ENCODE measurements at places on chromosomes 3 and 15.

DNA sequence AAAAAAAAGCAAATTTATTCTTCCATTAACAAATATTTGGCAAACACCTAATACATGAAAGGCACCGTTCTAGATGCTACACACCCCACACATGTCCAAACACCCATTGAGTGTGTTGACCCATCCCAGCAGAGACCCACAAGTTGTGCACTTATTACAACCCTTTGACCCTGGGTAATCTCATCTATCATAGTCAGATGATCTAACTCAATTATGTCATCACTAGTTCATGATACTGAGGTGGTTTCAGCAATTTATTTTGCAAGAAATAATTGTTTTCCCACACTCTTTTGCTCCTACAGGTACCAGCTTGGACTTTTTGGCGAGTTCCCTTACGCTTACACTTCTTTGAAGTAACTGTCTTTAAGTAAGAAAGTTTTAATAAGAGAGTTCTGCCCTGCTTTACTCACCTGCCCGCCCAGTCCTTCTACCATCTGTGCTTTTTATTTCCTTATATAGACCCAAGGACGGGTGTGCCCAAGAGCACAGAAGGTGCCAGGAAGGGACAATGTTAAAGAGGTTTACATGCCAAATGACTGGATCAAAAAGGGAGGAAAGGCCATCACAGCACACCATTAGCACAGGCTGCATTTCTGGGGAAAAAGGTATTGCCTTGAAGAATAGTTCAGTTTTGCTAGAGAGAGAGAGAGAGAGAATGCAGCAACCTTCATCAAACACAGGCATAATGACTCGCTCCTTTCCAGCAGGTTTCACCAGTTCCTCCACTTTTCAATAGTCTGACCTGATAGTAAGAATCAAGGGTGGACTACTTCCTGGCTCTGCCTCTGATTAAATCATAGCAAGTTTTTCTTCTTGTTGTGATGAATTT, 54.5 kb upstream of the ATP11B start:
- DNase-seq = no peak

- no peak for DNase-seq
These were observed 105.9 kb downstream of the OTOL1 start for GRCh38 chr3:161602475-161602874.

DNA sequence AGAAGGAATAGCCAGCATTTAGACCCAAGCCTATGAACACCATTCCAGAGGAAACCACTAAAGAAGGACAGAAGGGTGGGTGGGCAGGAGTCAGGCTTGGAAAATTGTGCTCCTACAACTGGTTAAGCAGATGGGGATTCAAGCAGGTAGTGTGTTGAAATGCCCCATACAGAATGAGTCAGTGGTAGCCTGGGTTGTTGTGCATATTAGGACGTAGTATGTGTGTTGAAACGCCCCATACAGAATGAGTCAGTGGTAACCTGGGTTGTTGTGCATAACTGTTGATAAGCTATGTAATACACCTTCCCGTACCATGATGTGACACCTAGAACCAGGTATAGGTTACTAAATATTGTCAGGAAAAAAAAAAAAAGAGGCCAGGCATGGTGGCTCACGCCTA, 34.0 kb downstream of the MINDY4B start:
- DNase-seq = no peak

GRCh38 chr3:127858521-127858920, 36.2 kb upstream of the MGLL start:
- DNase-seq = no peak

DNA sequence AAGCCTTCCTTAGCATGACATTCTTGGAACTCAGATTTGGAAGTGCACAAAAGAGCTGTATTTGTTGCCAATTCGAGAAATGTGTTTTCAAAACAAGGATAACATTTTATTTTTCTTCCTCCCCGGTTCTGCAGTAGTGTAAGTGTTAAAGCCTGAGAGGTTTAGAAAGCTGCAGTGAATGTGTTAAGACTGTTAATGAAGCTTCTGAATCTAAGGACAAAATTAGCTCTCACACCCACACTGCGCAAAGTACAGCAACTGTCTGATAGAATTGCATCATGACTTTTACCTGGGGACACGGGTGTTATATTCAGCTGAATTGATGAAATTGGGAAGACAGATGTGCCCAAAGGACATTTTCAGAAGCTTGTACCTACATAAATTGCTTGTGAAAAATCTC, 344.4 kb downstream of the CADM2 start:
- no peak for DNase-seq

DNA sequence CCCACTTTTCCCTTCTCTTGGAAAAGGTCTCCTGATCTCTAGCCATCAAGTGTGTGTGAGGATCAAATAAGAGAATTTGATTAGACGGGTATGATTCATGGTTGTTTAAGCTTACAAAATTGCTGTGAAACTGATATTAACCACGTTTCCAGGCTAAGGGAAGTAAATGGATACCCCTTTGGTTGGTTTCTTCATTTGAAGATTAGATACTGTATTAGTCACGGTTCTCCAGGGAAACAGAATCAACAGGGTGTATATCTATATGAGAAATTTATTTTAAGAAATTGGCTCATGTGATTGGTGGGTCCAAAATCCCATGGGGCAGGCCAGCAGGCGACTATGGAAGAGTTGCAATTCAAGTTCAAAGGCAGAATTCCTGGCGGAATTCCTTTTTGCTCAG, 112.7 kb upstream of the SELENOK start:
- DNase-seq = no peak

DNA sequence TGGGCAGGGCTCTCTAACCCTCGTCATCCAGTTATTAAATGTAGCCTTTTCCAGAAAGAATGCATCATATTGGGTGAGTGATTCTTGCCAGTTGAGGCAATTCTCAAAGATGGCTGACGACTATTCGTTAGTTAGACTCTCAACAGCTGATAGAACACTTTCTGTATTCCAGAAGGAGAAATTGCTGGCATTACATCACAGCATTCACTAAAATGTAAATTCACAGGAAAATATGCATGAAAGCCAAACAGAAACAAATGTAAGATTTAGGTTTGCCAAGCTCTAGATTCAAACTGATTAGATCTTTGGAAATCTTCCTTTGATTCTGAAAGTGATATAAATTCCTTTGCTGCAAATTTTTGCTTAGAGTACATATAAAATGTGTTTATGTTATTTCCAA, 1501.0 kb downstream of the SI start:
- DNase-seq = no peak

DNA sequence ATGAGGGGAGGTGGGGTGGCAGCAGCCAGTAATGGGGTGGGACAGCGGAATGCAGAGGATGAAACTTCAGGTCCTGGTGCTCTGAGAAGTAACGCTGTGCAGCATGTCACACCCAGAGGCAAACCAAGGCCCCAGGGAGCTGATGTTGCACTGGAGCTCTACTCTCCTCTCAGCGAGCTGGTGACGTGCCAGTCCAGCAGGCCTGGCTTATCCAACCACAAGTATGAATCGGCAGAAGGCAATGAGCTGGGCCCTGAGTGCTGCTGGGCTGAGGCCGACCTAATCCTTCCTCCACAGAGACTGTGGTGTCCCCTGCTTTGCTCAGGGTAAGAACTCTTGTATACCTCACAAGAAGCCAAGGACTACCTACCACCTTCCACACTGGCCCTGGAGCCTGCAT, 30.5 kb downstream of the CD86 start:
- no peak for DNase-seq

GRCh38 chr3:128307029-128307633, 153.8 kb downstream of the EEFSEC start:
- no peak for DNase-seq

GRCh38 chr3:122239112-122239511, 55.6 kb downstream of the CASR start:
- no peak for DNase-seq

DNA sequence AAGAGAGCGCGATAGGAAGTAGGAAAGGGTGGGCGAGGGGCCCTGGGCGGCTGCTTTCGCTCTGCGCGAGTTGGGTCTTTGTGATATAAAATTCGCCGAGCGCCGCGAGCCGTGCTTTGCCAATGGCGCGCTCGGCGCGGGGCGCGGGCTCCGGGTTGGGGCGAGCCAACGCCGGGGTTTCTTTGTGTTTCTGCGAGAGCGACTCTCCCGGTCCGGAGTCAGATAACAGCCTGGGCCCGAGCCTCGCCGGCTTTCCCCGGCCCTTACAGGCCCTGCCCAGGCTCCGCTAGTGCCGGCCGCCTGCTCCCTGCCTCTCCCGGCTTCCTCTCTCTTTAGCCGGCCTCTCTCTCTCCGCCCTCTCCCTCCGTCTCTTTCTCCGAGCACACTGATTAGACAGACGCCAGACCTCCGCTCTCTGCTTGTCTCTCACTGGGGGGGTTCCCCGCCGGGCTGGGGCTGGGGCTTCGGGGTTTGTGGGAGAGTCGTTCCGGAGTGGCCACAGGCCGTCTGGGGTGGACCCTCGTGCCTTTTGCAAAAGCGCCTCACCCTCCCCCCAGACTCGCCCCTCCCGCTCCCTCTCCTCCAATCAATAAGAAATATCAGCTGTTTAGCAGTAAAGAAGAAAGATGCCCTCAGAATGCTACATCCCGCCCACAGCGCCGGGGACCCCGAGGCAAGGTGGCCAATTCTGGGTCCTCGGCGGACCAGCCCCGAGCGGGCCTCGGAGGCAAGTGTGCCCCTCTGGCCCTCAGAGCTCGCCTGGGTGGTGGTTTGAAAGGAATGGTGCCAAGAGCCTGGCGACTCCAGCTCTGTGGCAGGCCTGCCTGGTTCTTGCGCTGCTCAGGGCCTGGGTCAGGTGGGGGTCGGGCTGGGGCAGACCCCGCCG, 2.9 kb downstream of the NR2F2 start:
- DNase-seq = no peak

DNA sequence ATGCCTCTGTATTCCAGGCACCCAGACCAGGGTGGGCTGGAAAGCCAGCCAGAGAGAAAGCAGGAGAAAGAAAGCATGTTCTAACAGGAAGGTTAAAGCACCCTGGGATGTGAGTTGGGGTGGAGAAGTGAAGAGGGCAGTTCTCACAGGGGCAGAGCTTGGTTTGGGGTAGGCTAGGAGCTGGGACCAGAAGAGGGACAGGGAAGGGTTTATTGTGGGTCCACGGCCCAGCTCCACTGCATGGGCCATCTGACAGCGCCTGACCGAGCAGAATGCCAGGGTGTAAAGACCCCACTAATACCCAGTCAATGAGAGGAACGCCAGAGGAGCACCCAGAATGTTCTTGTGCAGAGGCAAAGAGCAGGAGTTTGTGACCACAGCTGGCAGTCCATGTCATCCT, 27.1 kb upstream of the MAGEF1 start:
- no peak for DNase-seq

DNA sequence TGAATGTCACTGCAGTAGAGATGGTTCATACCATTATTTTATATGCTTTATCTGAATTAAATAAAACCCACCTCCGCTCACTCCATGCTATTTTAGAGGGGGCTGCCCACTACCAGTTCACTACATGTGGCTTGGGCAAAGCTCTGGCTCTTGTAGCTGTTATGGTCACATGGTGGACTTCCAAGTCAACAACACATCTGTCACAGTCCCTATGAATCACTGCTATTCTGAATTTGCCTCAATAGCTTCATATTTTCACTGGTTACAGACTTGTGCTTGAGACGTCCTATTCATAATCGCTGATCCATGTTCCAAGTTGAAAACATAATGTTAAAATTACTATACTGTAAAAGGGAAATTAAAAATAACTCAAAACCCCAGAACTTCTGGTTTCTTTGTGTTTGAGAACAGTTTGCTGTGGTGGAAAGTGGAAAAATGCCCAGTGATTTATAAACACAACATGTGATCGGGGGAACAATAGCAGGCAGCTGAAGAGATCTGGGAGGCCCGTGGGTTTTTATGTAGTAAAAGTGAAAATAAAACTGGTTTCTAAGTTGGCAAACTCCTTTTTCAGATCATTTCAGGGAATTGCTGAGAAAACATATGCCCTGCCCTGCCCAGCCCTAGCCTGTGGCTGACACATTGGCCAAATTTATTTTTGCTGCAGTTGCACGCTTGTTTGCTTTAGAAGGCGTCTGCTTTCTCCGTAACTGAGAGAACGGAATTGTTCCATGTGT, 128.8 kb upstream of the PRR23C start:
- no peak for DNase-seq

GRCh38 chr3:107985496-107985895, 105.3 kb downstream of the CD47 start:
- DNase-seq = no peak

DNA sequence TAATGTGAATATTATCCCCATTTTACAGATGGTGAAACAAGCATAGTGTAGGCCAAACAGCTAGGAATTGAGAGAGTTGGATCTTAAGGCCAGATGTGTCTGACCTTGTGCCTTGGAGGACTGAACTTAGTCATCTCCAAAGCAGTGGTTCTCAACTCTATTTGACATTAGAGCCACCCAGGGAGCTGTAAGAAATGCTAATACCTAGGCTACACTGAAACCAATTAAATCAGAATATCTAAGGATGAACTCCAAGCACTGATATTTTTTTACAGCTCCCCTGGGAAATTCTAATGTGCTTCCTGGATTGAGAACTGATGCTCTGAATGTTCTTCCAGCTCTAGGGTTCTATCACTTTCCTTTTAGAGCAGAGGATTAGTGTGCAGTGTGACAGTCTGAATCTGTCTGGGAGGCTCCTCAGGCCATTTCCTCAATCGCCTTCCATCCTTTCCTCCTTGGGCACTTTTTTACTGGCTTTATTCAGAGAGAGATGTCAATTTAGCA, 32.3 kb downstream of the POLR2M start:
- no peak for DNase-seq

DNA sequence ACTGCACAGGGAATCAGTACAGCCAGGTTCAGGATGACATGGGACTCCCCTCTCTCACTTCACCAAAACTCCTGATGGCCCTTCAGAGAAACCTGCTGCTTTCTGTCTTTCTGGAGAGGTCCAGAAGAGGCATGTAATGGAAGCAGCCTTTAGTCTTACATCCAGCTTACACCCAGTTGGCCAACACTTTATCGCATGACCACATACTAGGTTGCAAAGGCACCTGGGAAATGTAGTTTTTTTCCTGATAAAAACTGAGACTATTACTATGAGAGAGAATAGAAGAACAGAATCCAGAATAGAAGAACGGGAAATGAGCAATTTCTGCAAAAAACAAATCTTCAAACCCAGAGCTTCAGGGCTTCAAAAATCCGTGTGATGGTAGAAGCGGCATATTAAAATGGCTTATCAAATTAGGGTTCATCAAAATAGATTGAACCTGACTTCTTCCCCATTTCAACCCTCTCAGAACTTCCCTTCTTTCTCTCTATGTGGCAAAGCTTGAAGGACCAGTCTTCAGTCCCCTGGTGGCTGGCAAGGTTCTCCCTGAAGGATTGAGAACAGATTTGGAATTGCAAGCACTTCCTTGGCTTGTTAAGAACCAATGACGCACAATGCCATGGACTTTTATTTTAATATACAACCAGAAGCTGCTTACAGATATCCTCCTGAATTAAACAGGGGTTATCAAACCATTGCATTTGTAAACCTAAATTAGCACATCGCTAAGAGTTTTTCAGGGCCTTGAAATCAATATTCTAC, 34.4 kb downstream of the CORO2B start:
- no peak for DNase-seq

All from DMS153 (cell line).